ENCODE measurements at places on chromosomes 2 and 18.

DNA sequence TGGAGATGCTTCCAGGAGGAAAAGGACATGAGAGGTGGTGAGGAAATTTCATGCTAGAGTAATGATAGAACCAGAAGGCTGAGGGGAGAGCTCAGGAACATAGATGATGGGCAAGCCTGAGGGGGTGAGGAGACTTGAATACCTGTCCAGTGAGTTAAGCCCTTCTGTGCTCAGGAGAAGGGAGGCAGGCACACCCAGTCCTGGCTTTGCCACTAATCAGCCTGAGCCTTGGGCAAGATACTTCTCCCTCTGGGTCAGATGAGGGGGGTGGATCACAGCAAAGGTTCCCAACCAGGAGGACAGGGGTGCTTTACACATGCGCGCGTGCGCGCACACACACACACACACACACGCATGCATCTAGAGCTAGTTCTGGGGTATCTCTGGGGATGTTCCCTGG lies 151.6 kb upstream of the MSH6 start:
- no peak for DNase-seq

GRCh38 chr2:42129947-42130346 lies 39.2 kb upstream of the EML4 start:
- no peak for DNase-seq

DNA sequence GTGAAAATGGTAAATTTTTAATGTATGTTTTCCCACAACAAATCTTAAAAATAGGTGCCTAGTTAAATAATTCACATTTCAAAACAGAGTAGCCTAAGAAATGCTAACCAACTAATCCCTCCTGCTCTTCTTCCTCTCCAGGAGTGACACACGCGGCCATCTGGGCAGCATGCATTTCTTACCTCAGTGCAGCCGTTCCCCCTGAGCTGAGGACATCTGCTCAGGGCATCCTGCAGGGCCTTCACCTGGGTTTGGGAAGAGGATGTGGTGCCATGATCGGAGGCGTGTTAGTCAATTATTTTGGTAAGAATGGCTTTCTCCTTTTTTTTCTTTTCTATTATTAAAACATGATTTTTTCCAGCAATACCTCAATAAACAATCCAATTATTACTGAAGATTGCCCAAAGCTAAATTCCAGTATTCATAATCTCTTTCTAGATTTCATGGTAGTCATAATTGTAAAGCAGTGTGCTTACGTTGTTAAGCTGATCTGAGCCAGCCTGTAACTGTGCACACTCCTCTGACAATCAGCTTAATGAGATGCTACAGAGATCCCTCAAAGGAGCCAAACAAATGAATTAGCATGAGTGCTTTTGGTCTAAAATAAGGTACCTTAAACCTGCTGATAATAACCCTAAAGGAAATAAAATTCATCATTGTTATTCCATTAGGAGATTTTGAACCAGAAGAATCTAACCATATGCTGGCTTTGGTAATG lies 45.8 kb downstream of the NEMP2 start:
- no peak for DNase-seq

GRCh38 chr2:141187075-141187439 lies 943.8 kb downstream of the LRP1B start:
- DNase-seq: no peak

GRCh38 chr2:105447476-105447875 lies 48.6 kb upstream of the FHL2 start:
- DNase-seq: no peak

GRCh38 chr18:62027914-62028520 lies 135.2 kb upstream of the RNF152 start:
- no peak for DNase-seq

GRCh38 chr2:170461889-170462288 lies 253.2 kb upstream of the SP5 start:
- no peak for DNase-seq

DNA sequence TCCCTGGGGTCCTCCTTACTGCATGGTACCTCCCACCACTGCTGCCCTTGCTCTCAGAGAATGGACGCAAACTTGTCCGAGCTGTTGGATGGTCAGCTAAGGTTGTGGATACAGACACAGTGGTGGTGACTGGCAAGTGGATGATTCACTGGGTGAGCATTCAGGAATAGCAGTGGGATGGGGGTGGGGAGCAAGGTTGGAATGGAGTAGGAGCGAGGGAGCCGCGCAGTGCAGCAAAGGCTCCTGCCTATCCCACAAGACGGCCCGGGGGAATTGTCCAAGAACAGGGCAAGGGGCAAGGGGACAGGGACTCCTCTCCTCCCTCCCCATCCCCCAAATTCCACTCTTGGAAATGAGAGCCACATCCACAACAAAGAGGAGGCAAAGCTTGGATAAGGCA lies 102.2 kb downstream of the PIEZO2 start:
- no peak for DNase-seq

DNA sequence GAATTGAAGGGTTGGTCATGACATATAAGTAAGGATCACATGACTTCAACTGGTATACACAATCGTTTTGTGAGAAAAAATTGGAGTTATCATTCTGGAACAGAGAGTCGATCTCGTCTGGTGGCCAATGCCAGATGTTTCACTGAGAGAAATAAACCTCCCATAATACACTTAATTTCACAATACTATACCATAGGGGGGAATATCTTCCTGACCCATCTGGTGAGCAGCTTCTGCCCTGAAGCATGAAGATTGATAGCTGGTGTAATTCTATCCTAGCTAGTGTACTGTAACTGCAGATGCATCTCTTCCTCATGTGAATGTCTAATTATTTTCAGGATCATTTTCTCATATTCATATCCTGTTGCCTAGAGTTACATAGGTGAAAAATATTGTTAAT lies 15.7 kb upstream of the CDH7 start:
- DNase-seq: no peak

All from NCI-H748 treated with DMSO at 0.1 percent for 48 hours (cell line).